Fibroblast of mammary gland (primary cell): ENCODE measurements at places on chromosomes 12 and 14.

DNA sequence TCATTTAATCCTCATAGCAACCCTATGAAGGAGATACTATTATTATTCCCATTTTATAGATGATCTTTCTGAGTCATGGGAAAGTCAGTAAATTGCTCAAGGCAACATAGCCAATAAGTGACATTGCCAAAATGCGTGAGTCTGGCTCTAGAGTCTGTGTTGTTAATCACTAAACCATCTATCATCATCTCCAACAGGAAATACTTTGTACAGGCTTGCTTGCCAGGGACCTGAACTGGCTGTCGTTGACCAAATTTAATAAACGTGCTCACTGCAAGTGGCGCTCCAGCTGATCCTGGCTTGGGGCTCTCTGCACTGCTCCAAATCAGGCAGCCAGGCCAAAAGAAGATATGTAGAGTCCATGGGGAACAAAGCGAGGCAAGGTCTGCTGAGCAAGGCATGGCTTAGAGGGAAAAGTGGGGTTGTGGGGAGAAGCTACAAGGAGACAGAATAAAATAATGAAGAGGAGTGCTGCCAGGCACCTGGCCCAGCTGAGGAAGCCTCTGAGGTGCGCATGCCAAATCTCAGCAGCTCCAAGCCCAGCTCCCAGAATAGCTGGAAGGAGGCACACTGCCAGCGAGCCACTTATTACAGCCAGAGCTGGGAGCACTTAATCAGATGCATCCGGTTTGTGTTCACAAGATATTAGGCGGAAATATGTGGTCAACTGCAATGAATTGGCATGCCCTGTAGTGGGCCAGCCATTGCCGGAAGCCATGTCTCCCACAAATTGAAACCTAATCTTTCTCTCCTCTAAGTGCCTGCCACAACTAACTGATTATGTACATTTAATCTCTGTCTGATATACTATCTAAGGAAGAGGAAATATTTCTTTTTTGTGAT lies 43.3 kb upstream of the PTPRO start:
- peak; percentile 94 for DNase-seq

DNA sequence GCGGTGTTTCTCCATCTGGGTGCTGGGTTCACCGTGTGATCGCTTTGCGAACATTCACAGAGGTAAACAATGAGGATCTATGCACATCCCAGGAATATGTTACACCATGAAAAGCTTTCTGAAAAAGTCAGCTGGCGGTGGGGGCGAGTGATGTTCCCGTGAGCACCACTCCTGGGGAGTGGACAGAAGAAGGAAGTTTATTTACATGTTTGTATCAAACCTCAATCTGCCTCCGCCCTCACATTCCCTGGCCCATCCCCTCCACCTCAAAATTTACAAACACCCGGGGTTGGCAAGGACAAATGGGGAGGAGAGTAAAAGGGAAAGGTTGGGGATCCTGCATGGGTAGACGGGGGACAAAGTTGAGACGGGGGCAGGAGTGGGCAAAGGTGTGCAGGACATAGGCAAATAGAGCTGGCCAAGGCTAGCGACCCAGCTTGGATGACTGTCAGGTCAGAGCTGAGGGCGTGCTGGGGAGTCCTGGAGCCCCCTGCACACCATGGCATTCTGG lies 6.9 kb downstream of the TNFRSF1A start:
- DNase-seq, result peak; percentile 43

GRCh38 chr14:45868863-45869262 lies 615.9 kb upstream of the MIS18BP1 start:
- no peak for DNase-seq

- no peak for DNase-seq
Observed at GRCh38 chr12:54611715-54612149, 23.0 kb downstream of the LACRT start.

- DNase-seq, result no peak
Observed at GRCh38 chr14:97377550-97377949, 580.4 kb downstream of the VRK1 start.

GRCh38 chr12:129073157-129073915 lies 220.1 kb downstream of the GLT1D1 start:
- DNase-seq, result no peak

DNA sequence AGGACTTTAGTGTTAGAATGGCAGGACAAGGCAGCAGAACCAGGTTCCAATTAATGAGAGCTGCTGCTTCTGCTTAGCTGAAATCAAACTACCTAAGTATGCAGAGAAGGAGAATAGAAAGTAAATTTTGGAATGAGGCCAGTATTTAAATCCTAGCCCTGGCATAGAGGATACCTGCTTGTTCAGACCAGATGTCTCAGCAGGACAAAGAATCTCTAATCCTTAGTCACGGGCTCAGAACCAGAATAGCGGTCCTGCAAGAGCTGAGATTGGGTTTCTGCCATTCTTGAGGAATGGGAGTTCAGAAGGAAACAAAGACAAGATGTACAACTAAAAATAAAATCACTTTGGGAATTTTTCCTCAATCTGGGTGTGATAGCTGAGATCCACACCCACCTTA lies 550.8 kb upstream of the TMEM132C start:
- DNase-seq, result no peak

- no peak for DNase-seq
Observed at GRCh38 chr12:10169104-10169503, 2.8 kb downstream of the OLR1 start.

DNA sequence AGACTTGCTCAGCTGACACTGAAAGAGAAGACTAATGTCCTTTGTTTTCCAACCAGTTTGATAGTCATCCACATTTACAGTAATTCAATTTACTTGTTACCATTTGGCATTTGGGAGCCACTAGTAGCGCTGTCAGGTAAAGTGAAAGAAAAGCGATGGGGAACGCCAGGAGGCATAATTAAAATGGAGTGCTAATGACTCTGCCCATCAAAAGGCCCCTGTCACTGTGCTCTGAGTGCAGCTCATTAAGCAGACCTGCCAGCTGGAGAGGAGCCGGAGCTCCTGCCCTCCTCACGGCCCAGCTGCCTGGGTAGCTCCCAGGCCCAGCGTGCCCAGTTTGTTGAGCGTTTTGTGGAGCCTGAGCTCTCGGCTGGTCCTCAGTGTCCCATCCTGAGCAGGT lies 463.6 kb upstream of the CCDC196 start:
- DNase-seq, result no peak

DNA sequence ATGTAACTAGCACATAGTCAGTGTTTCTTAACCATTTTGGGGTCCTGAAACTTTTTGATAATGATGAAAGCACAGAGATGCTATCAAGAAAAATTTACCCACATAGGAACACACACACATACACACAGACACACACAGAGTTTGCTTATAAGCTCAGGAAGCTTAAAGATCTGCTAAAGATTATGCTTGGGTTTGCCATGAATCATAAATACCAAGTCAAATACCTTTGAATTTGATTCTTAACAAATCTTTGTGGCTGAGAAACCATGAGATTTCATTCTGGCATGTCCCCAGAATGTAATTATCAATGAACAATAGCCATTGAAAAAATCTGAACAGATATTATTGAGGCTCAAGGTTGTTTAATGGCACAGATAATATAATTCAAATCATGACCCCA lies 89.2 kb downstream of the NTS start:
- DNase-seq, result no peak

DNA sequence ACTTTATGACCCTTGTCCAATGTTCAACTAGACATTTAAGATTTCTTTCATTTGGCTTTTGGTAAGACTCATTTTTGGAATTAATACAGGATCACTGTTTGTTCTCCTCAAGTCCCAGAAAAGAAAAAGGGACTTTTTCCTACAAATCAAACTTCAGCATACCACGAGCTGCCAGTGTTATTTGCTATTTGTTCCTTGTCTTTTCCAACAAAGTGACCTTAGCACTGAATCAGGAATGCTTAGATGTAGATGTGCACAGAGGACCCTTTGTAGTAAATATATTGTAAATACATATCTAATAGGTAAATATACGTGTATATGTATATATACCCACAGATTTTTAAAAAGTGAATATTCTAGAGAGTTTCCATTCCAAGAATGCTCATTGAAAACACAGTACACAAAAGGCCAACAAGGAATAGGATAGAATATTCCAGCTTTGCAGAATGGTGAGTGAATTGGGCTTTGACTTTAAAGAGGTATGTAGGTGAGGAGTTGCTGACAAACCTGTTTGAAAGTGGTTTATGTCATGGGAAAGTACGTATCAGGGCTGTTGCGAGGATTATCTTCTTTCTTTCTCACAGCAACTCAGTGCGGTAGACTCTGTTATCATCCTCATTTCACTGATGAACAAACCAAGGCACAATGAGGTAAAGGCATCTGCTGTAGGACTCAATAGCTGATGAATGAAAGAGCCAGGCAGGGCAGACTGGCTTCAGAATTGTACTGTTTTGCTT lies 65.0 kb downstream of the HMGA2 start:
- DNase-seq, result no peak

DNA sequence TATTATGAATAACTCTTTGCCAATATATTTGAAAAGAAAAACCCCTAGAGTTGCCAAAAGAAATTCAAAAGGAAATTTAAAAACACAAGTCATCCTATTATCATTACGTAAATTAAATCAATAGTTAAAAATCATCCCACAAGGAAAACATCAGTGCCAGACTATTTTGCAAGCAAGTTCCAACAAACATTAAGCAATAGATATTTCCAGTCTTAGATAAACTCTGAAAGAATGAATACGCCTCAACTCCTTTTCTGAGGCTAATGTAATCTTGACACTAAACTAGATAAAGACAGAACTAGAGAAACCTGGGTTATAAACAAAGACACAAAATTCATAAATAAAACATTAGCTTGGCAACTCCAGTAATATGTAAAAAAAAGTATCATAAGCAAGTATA lies 245.9 kb downstream of the FOXN3 start:
- peak; percentile 55 for DNase-seq

- DNase-seq, result no peak
Observed at GRCh38 chr12:123958876-123959275, 13.8 kb downstream of the CCDC92 start.

- no peak for DNase-seq
Observed at GRCh38 chr14:87014856-87015255, 978.1 kb downstream of the GALC start.

DNA sequence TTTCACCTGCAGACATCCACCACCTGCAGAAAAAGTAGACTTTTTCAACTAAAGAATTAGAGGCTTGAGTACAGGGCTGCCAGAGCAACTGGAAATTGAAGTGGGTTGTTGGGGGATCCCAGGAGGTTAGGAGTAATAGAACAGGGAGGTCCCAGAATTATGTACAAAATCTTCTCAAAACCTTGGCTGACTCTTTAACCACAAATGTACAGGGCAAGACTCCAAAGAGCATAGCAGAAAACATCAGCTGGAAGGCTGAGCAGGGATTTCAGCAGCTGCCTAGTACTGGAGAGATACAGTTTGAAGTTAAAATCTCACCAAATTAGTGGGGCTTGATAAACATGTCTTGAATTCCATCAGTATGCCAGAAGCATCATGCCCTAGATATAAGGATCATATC lies 191.6 kb downstream of the CRADD start:
- DNase-seq, result peak; percentile 94

DNA sequence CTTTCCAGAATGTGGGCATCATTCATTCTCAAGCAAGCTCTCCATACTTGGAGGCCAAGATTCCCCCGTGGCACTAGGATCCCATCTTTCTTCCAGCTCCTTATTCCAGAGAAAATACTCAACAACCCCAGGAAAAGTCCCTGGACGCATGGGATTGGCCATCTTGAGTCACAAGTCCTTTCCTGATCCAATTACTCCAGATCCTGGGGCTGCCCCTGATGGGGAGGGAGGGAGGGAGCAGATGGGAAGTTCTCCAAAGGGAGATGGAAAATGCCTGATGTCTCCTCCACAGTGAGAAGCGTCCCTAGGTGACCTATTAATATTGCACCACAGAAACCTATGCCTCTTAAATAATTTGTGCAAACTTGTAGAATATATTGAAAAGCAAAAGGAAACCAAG lies 12.4 kb upstream of the KCNK13 start:
- peak; percentile 20 for DNase-seq

DNA sequence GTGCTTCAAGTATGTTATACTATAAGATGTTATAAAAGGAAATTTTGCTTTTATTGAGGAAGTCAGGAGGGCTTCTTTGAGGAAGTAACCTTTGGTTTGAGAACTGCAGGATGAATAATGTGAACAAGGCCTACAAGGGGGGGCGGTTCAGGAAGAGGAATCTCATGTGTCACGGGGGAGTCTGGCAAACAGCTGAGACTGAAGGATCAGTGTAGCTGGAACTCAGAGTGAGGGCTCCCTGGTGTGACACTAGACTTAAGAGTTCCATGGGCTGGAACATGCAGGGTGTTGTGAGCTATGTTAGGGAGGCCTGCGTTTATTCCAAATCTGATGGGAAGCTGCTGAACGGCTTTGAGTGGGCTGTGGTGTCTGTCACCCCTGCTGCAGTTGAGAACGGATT lies 62.3 kb downstream of the UNC79 start:
- DNase-seq, result no peak

DNA sequence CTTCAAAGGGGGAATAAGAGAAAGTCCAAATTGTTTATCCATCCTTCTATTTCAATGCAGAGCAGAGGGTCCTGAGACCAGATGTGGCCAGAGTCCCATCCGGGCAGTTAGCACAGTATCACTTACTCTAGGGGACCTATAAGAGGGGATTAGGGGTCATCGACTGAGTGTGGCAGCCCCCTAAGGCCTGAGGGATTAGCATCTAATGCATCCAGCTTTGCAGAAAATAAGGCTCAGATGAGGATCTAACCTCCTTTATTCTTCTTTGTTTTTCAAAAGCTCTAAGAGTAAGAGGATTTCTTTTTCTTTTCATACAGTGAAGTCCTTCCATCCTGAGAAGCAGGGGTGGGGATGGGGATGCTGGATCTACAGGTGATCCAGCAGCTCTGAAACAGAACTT lies 43.5 kb downstream of the NEUROD4 start:
- no peak for DNase-seq

DNA sequence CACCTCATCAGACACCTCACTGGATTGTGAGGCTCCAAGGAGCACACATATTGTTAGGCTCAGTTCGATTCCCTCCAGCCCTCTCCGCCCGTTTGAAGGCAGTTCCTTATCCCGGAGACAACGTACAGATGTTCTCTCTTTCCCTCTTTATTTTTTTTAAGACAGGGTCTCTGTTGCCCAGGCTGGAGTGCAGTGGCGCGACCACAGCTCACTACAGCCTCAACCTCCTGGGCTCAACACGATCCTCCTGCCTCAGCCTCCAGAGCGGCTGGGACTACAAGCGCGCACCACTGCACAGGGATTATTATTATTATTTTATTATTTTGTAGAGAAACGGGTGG lies 718 bp upstream of the TROAP start:
- no peak for DNase-seq

DNA sequence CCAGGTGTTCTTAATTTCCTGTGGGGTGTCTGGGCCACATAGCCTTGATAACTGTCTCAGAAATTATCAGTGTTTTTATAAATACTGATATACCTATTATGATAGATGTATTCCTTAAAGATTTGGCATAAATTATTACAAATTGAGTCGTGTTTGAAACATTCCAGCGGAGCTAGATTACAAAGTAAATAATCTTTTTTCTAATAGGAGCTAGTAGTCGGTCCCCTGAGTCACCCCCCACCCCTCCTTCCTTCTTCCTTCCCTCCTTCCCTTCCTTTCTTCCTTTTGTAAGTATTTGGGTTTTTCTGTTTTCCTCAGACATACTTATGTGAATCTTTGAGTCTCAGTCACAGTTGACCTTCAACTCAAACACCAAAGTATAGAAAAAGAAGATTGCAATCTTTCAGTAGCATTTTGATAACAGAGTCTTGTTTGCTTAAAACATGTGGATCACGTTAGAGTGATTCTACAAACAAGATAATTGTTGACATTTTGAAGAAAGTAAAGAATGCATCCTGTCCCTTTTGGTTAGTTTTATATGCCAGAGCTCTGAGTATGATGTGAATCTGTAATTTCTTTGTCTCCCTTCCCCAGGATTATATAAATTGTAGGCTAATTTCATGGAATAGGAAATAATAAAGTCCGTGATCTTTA lies 264.0 kb downstream of the FUT8 start:
- DNase-seq, result no peak
